Muscle of leg (tissue), 16 donors: ENCODE measurements at places on chromosomes 2 and 18. TPM values are rescaled to one million over a fixed set of nuclear protein-coding genes. Genes with fewer than 3 reads are reported as not detected.
A peak's percentile ranks its signal among the peaks of the same experiment; 100 is the strongest.

DNA sequence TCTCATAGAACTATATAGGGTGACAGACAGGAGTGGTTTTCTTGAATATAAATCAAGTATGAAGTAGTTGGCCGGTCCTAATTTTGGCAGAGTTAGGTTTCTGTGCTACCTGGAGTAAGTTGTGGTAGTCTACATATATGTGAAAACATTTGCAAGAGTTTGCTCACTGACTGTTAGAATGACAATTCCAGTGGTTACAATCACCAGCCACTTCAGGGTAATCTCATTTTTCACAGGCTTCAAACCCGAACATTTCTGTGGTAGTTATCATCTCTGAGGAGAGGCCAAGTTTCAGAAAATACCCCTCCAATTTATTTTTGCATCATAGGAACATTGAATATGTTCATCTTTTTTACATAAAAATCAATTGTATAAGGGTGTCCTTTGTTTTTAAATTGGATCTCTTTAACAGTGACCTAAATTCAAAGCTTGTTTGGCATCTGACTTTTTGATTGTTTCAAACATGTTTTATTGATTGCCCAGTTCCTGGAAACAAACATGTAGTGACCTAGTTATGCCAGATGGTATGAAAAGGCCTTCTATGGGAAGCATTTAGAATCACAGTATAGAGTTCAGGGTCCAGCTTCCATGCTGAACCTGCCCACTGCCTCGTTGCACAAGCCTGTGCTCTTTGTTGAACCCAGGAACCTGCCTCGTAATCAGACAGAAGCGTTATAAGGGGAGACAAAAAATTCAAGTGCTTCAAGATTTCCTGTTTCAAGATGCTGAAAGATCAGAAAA lies 250.6 kb downstream of the LTBP1 start:
- DNase-seq = no peak

- peak; percentile 42 for DNase-seq
These were observed 2.2 kb upstream of the SERPINB12 start for GRCh38 chr18:63539904-63540510.

- no peak for DNase-seq
These were observed 102.7 kb downstream of the SMIM21 start for GRCh38 chr18:75324686-75325257.

GRCh38 chr2:260507-261161 lies 3.2 kb downstream of the SH3YL1 start:
- no peak for DNase-seq

- DNase-seq = no peak
These were observed 1188.2 kb upstream of the FAM98A start for GRCh38 chr2:34787341-34787740.

DNA sequence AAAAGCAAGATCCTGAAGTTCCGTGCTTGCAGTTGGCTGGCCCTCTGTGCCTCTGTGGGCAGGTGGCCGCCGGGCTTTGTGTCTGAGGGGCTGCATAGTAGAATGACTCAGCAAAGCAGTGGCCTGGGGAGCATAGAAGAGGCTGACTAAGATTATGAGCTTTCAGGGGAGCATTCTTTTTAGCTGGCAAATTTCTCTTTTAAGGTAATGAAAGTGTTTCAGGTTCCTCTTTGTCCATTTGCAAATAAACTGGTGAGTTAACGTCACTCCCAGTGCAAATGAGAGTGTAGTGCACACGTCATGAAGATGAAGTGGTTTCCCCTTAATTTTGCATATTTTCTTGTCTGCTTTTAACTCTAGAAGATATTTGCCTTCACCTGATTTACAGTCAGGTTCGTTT lies 98.6 kb downstream of the BCL2L11 start:
- no peak for DNase-seq

- DNase-seq = no peak
These were observed 178.3 kb upstream of the LRATD1 start for GRCh38 chr2:14454202-14454601.

- no peak for DNase-seq
These were observed 112.8 kb upstream of the FN1 start for GRCh38 chr2:215548714-215549113.

- no peak for DNase-seq
These were observed 268.6 kb downstream of the EIPR1 start for GRCh38 chr2:3108710-3109702.

DNA sequence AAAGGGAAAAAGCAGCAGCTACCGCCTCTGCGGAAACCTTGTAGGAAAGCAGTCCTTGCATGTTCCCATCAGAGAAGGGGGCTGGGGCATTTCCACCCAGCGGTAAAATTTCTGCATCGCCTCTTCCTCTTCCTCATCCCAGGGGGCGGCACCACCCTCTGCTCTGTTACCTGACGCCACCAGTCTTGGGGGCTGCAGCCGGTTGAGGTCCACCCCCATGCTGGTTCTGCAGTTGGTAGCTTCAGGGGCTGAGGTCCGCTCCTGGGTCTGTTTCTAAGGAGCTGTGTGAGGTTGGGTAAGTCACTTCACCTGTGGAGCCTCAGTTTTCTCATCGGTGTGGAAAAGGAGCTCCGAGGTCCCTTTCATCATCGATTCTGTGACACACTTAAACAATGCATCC lies 14.2 kb upstream of the AGAP1 start:
- DNase-seq = no peak

- no peak for DNase-seq
These were observed 273.8 kb downstream of the CCDC102B start for GRCh38 chr18:69071680-69072079.

- DNase-seq = no peak
These were observed 26.4 kb downstream of the HDLBP start for GRCh38 chr2:241289053-241289452.

DNA sequence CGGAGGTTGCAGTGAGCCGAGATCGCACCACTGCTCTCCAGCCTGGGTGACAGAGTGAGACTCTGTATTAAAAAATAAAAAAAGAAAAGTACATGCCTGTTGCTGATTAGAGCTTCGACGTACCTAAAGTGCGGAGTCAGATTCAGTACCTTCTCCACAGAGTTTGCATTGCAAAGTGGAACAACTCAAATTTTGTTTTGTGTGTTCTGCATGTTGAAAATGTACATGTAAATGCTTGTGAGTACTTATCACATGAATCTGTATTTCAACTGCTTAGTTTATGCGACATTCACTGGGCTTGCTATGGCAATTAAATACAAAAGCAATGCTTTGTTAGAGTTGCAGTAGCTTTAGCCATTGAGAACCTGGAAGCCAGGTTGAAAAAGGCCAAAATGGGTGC lies 36.4 kb downstream of the ACTR2 start:
- no peak for DNase-seq

GRCh38 chr2:348361-348916 lies 60.5 kb upstream of the ALKAL2 start:
- peak; percentile 21 for DNase-seq

- DNase-seq = peak; percentile 22
These were observed 114.0 kb downstream of the LYPD6B start for GRCh38 chr2:149152469-149152953.

DNA sequence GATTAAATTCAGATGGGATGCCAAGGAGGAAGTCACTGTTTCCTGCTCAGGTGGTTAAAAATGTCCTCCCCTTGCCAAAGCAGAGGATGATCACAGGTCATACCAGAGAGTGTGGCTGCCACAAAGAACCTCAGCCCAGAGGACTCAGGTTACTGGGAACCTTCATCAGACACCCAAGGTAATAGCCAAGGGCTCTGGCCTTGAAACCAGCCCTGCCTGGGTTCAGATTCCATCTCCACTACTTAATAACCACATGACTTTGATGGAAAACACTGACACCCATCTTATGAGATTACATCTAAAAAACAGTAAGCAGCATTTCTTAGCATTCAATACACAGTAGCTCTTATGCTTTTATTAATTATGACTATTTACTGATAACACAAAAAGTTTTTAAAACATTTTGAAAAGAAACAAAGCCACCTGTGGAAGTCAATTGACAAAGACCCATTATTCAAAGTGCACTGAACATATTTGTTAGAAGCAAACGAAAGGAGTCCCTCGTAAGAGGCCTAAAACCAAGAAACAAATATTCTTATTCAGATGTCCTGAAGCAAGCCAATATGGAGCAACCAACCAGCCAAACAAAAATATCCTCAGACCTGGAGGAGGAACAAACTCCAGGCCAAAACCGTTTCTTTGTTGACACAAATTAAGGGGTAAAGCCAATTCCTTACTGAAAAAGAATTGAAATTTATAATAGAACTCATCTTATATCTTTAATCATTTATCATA lies 241.5 kb downstream of the RNF152 start:
- no peak for DNase-seq

DNA sequence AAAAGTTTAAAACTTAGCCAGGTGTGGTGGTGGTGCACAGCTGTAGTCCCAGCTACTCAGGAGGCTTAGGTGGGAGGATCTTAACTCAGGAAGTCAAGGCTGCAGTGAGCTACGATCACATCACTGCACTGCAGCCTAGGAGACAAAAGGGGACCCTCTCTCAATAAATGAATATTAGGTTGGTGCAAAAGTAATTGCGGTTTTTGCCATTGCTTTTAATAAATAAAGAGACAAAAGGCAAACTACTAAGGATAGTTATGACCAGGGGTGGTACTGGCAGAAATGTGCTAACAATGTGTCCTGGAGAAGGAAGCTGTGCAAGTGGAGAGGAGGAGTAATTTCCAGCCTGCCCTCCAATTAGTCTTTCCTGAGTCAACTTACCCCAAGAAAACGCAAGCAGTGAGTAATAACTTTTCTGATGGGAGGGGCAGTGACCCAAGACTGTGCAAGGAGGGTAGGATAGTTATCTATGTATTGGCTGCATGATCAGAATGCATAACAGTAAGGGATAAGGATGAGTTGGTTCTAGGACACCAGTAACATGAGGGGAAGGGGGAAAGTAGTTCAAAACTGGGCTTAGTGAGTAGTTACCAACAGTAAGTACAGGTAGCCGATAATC lies 1.5 kb downstream of the EXOC6B start:
- DNase-seq = no peak

- DNase-seq = no peak
These were observed 241.8 kb upstream of the MGAT5 start for GRCh38 chr2:134011936-134012586.

- peak; percentile 40 for DNase-seq
These were observed 38.7 kb downstream of the SDC1 start for GRCh38 chr2:20186078-20186854.

- peak; percentile 61 for DNase-seq
These were observed 24.1 kb downstream of the GATA6 start for GRCh38 chr18:22193466-22193865.

CRYGC gene
- not detected for polyA plus RNA-seq

ARHGAP28 gene
- polyA plus RNA-seq = 25.4 TPM

LRRC30 gene
- 3.1 TPM for polyA plus RNA-seq

AFF3 gene
- polyA plus RNA-seq = 3.1 TPM

INPP4A gene
- 14.0 TPM for polyA plus RNA-seq
